NCI-H526 treated with DMSO at 0.1 percent for 48 hours (cell line): ENCODE measurements at places on chromosomes 7 and 10.

- DNase-seq, result no peak
Measured at GRCh38 chr7:106367664-106368063, 82.9 kb upstream of the NAMPT start.

- no peak for DNase-seq
Measured at GRCh38 chr7:294440-295154, 4.6 kb downstream of the FOXL3 start.

DNA sequence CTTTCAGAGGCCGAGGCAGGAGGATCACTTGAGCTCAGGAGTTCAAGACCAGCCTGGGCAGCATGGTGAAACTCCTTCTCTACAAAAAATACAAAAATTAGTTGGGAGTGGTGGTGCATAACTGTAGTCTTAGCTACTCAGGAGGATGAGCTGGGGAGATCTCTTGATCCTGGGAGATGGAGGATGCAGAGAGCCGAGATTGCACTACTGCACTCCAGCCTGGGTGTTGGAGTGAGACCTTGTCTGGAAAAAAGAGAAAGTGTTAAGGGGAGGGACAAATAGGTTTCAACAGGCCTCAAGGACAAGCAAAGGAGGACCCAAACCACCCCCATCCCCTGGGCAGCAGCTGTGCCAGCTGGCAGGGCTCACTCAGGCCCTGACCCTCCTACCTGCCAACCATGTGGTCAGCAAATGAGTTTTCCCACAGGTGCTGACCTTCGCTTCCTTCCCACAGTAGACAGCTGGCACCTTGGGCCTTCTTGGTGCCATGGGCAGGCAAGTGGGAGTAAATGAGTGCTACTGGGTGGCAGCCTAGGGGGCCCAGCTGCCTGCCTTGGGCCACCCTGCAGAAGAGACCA is 5.5 kb upstream of the PNLIPRP2 start:
- no peak for DNase-seq

DNA sequence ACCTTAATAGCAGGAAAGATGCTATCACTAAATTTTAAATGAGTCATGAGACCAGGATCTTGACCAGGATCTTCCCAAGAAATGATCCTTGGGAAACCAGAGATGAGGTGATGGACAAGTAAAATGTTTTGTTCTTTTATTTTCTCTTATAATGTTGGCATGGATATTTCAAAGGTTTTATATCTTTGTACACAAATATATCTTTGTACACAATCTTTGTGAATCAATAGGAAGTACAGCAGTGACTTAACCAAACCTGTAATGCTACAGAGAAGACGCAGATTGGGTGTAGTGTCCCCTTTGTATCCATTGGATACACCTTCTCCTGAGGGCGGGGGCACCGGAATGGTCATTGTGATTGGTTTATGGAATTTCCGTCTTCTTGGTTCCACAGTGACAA is 180.1 kb upstream of the CCDC6 start:
- DNase-seq, result no peak

DNA sequence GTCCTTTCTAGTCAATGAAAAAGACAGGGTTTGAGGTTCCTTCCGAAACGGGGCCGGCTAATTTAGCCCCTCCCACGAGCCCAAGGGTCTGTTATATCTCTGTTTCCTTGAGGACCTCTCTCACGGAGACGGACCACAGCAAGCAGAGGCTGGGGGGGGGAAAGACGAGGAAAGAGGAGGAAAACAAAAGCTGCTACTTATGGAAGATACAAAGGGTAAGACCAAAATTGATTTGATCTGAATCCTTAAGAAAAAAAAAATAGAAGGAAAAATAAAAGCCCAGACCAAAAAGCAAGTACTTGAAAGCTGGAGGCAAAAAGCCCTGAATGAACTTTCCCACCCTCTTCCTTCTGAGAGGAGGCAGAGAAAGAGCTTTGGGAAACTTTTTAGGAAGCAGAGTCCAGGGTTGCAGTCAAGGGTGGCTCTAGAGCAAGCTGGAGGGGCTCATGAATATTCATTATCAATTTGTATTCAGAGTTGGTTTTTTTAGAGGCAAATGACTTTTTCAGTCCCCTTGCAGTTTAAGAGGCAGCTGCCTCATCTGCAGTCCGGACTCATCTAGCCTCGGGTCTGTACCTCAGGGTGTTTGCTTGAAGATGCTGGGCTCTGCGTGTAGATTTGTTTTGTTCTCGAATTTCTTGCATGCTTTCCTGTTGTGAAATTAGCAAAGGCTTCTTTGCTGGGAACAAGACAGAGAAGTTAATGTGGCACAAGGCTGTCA is at the start of gene ENTPD1:
TSS of gene ENTPD1 (plus strand) at position 123 of the 721 bp plus-strand sequence. CDS start at position 200, 77 bp downstream.
- no peak for DNase-seq

DNA sequence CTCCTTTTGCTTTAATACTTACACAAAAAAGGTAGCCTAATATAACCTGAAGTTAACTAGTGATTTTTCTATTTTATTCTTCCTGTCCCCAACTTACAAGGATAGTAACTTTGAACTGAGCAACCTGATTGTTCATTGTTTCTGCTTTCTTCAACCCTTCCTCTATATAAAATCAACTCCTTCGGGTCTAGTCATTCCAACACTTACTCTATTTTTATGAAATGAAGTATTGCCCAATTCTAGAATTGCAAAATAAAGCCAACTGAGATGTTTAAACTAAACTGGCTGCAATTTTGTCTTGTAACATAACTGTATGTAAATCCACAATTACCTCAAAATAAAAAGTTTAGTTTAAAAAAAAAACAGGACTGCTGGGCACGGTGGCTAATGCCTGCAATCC is 20.3 kb upstream of the DNA2 start:
- DNase-seq, result no peak

GRCh38 chr7:132200141-132200540 is 376.1 kb downstream of the PLXNA4 start:
- DNase-seq, result no peak

GRCh38 chr7:37061849-37062559 is 337.7 kb upstream of the AOAH start:
- peak; percentile 83 for DNase-seq

DNA sequence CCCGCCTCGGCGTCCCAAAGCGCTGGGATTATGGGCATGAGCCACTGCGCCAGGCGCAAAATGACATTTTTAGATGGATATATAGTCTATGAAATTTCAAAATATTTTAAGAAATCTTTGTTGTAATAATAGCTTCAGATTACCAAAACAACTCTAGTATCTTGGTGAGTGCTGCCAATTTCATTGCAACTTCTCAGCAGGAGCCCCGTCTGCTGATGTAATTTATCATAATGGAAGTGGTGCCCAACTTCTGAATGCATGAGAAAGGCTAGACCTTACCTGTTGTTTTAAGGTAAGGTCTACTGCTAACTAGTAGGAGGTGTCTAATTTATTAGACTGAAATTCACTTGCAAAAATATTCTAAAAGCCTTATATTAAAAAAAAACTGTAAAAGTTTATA is 20.0 kb downstream of the PDSS1 start:
- DNase-seq, result no peak

DNA sequence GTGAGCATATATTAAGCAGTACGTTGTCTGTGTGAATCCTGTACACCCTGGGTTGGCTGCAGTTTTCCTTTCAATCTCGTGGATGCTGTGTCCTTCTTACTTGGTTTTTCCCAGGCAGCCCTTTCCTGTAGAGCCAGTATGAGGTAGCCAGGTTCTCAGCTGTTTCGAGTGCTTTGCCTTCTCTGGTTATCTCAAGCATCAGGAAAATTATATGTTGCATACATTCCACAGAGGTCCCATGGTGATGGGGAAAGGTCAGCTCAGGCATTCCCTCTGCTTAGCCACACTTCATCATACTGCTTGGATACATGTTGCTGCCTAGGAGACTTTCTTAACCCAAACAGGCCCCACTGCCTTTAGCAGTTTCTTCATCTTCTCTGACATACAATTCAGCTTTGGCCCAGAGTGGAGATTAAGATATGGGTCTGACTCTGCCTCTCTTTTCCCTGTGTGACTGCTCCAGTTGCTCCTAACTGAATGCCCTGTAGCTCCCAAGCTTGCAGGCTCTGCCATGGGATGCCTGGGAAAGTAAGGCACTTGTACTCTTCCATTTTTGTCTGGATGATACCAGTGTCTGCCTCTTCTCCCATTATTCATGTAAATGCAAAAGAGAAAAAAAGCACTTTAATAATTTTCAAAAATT is 11.3 kb downstream of the GNAI1 start:
- DNase-seq, result no peak

DNA sequence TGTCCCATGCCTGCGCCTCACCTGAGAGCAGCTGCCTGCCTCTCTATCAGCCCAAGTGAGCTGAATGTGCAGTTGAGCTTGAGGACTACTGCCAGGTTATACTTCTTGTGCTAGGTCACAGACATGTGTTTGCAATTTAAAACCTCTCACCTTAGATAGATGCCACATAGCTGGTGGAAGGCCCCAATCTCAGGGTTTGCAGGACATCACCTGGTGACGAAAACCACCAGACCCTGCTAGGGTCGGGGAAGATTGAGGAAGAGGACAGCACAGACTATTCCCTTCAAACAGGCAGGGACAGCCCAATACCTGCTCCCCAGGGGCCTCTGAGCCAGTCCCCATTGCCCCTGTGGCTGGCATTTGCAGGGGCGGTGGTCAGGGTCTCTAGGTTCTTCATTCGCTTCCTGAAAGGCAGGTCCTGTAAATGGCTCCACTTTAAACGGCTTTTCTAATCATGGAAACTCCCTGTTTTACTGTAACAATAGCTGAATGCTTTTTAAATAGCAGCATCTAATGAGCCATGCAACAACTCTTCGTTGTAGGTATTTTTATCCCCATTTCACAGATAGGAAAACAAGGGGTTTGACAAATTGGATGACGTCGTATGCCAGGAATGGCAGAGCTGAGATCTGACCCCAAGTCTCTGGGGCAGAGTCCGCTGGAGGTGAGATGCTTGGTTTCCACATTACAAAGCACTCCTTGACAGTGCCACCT is 80.1 kb downstream of the EMX2 start:
- no peak for DNase-seq

DNA sequence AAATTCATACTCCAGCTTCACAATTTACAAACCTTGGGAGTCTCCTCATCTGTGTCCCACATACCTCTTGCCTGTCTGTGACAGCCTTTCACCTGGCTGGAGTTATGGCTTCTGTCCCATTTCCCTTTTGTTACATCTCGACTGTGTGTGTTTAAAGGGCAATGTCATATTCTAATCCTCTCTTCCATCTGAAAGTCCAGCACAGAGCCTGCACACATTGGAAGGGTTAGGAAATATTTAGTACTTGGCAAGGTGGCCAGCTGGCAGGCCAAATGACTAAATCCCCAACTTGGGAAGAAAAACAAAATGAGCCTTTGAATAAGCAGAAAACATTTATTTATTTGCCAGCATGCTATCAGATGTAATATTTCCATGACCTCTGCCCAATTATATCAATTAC is 120.1 kb upstream of the STK17A start:
- DNase-seq, result no peak

DNA sequence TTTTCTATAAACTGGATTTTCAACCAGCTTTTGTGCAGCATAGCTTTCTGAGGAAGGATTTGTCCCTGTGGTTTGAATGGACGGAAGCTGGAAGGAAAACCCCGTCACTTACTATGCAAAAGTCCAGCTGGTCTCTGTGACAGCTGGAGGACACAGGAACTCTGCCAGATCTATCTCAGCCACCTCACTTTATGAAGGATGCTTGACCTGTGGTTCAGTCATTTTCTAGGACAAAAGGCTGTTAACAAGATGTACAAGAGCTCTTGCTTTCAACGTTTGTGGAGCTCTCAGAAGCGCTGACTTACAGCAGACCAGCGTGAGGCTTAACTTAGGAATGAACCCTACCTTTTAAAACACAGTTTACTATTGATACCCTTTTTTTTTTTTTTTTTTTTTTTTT is 90.8 kb downstream of the CREM start:
- DNase-seq, result no peak

DNA sequence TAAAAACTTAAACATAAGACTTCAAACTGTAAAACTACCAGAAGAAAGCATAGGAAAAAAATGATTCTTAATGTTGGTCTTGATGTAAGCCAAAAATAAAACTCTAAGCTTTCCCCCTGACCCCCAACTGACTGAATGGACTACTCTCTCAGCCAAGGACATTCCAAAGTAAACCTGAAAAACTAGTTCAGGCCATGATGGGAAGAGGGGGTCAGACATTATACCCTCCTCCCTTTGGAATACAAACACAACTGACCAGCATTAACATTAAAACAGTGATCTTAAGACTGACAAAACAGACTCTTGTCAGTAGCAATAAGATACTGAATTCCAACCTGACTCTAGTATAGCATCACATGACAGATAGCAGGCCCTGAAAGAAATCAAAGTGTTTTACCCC is 13.5 kb upstream of the LRGUK start:
- DNase-seq, result no peak

DNA sequence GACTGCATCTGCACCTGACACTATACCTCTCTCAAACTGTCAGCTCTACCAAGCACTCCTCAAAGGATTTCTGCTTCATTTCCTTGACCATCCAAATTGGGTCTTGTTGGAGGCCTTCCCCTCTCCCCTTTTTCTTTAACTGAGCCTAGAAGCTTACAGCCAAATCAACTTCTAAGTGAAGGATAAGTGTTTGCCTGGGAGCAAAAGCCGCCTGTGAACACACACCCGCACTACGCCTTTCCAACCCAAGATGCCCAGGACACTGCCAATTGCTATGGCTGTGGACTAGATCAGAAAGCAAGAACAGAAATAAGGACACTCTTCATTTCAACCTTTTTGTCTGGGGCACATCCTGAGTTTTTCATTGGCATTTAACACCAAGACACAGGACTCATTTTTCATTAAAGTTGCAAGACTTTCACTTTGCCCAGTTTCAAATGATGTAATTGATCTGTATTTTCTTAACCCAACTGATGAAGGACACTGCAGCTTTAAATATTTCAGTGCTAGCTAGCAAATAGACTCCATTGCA is 52.8 kb downstream of the CPEB3 start:
- DNase-seq, result peak; percentile 24

DNA sequence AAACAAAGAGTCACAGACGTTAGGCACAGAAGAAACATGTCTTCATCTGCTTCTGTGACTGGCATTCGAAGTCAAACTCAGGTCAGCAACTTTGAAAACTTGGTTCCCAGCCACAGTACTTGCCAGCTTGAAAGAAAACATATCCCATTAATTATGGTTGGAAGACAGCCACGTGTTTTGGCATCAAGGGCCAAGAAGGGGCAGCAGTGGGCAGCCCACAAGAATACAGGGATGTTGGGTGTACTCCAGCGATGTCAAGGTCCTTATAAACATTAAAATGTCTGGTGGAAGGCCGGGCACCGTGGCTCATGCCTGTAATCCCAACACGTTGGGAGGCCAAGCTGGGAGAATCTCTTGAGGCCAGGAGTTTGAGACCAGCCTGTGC is 29.5 kb downstream of the JCAD start:
- no peak for DNase-seq

DNA sequence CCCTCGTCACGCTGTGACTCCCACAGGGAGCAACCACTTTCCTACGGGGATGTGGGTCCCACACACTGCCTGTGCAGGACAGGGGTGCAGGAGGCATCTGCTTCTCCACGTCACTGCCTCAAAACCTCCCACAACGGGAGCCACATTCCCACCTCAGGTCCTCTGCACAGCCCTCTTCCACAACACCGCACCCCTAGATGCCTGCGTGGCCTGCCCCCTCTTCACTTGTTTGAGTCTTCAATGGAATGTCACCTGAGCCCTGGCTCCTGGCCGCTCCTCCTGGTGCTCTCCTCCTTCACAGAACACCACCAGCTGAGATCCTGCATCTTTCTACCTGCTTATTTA is 73.6 kb downstream of the MAD1L1 start:
- no peak for DNase-seq

GRCh38 chr7:106487892-106488291 is 173.1 kb downstream of the CCDC71L start:
- DNase-seq, result no peak
